CD4-positive, alpha-beta T cell (primary cell): ENCODE measurements at places on chromosomes 5 and 9. TPM values are rescaled to one million over a fixed set of nuclear protein-coding genes. Genes with fewer than 3 reads are reported as not detected.

The SLC38A9 gene
- 10.0 TPM for total RNA-seq

The HTR1A gene
- not detected for total RNA-seq

The MEGF10 gene
- not detected for total RNA-seq

The LCP2 gene
- total RNA-seq = 155 TPM

The FAM170A gene
- not detected for total RNA-seq

The MARCOL gene
- total RNA-seq = not detected

The F2RL2 gene
- total RNA-seq = not detected
